ENCODE measurements at places on chromosomes 4 and X. TPM values are rescaled to one million over a fixed set of nuclear protein-coding genes. Genes with fewer than 3 reads are reported as not detected.
A peak's percentile ranks its signal among the peaks of the same experiment; 100 is the strongest.

CENPVL2 gene
- not detected for total RNA-seq

DNA sequence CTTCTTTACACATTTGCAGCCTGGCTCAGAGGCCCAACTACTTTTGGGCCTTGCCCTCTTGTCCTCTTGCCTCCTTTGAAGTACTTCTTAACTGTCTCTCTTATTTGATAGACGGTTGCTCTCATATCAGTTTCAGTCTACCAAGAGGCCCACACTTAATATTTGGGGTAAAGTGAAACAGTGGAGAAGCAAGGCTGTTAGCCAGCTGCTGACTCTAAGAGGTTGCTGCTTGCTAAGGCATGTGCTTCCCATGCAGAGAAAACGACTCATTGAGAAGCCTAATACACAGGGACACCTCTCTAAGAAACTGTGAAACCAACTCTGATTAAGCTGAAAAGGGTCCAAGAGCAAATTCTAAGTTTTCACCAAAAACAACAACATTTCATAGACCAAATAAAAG lies 94.6 kb downstream of the PPP3CA start:
- no peak for DNase-seq
- H3K27me3 ChIP-seq: no peaks in the 10 kb centered on the region
- H3K4me3 ChIP-seq: no peak overlapping the region
- H3K4me1 ChIP-seq: peaks cover 32% of the 10 kb centered on the region

DRP2 gene
- 204 TPM for total RNA-seq

DNA sequence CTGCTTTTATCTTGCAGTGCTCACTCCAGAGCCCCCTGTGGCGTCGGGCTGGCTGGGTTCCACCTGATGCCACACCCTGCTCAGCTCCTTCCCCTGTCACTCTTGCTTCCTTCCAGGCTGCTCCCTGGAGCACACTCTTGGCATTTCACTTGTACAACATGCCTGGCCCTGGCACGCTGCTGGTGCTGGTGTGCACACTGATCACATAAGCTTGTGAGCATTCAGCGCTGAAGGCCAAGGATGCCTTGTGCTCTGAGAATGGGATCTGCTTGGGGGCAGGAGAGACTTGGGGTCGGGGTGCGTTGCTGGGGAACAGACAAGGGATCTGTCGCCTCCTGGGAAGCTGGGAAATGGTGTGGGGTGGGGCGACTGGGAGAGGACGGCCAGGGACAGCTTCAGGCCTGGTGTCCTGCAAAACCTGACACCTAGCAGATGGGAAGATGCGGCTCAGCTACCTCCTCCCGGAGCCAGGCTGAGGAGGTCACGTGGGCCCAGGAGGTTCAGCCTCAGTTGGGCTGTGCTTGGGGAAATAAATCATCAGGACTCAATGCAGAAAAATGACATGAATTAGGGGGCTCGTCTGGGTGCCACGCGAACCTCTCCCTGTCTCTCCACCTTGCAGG lies 108.5 kb downstream of the PHKA2 start:
- no peak overlapping the region for H3K27ac ChIP-seq
- no peaks in the 10 kb centered on the region for H3K36me3 ChIP-seq
- DNase-seq: no peak

- no peak overlapping the region for H3K27ac ChIP-seq
- no peaks in the 10 kb centered on the region for H3K36me3 ChIP-seq
- peaks cover 22% of the 10 kb centered on the region for H3K4me1 ChIP-seq
- H3K27me3 ChIP-seq: no peaks in the 10 kb centered on the region
- no peak overlapping the region for H3K4me3 ChIP-seq
Observed at GRCh38 chrX:57902633-57903032, 7.6 kb downstream of the ZXDA start.

GRCh38 chr4:157572284-157572683 lies 351.8 kb downstream of the GRIA2 start:
- H3K4me3 ChIP-seq: no peak overlapping the region
- no peak overlapping the region for H3K27ac ChIP-seq
- no peaks in the 10 kb centered on the region for H3K36me3 ChIP-seq
- H3K4me1 ChIP-seq: no peaks in the 10 kb centered on the region
- H3K27me3 ChIP-seq: no peaks in the 10 kb centered on the region

- no peak overlapping the region for H3K4me3 ChIP-seq
- peaks cover 28% of the 10 kb centered on the region for H3K27me3 ChIP-seq
- H3K36me3 ChIP-seq: no peaks in the 10 kb centered on the region
- no peak overlapping the region for H3K27ac ChIP-seq
- DNase-seq: no peak
Observed at GRCh38 chrX:71938371-71938770, 27.7 kb downstream of the NHSL2 start.

- H3K4me3 ChIP-seq: no peak overlapping the region
- peak; percentile 57 for DNase-seq
- peaks cover 28% of the 10 kb centered on the region for H3K36me3 ChIP-seq
- H3K27me3 ChIP-seq: no peaks in the 10 kb centered on the region
- H3K4me1 ChIP-seq: no peaks in the 10 kb centered on the region
Observed at GRCh38 chr4:87092389-87093141, 127.9 kb downstream of the KLHL8 start.

RGN gene
- 2.5 TPM for total RNA-seq

GRCh38 chrX:19293606-19294325 lies 50.0 kb upstream of the PDHA1 start:
- H3K27me3 ChIP-seq: no peaks in the 10 kb centered on the region
- no peak overlapping the region for H3K27ac ChIP-seq
- no peak overlapping the region for H3K4me3 ChIP-seq
- no peaks in the 10 kb centered on the region for H3K36me3 ChIP-seq
- DNase-seq: no peak

DNA sequence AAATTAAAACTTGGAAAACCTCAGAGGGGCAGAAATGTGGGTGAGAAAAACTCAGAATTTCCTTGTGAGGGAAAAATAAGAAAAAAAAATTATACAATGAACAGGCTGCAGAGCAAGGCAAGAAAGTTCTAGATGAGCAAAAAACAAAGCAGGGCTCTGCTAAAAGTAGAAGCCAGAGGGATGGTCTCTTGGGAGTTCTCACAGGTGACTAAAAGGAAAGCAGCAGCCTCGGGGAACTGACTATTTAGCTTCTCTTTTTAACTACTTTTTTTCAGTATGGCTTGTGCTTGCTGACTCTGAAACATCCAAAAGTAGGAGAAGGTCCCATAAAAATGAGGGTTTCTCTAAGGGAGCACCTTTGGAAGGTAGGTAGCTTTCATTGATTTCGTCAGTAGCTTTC lies 36.4 kb downstream of the PCDH19 start:
- no peaks in the 10 kb centered on the region for H3K36me3 ChIP-seq
- H3K4me3 ChIP-seq: no peak overlapping the region
- DNase-seq: no peak
- H3K27ac ChIP-seq: no peak overlapping the region
- no peaks in the 10 kb centered on the region for H3K4me1 ChIP-seq

SNCA gene
- 84.3 TPM for total RNA-seq

- H3K27me3 ChIP-seq: no peaks in the 10 kb centered on the region
- H3K4me1 ChIP-seq: peaks cover 23% of the 10 kb centered on the region
- DNase-seq: no peak
- no peak overlapping the region for H3K4me3 ChIP-seq
Observed at GRCh38 chr4:38069271-38069760, 109.1 kb downstream of the PTTG2 start.

- no peak overlapping the region for H3K4me3 ChIP-seq
- no peaks in the 10 kb centered on the region for H3K27me3 ChIP-seq
- H3K4me1 ChIP-seq: peaks cover 38% of the 10 kb centered on the region
- H3K27ac ChIP-seq: no peak overlapping the region
- H3K36me3 ChIP-seq: no peaks in the 10 kb centered on the region
- no peak for DNase-seq
Observed at GRCh38 chr4:145505995-145506394, 24.3 kb downstream of the SMAD1 start.

GRCh38 chrX:22467571-22467970 lies 194.9 kb downstream of the CBLL2 start:
- H3K36me3 ChIP-seq: no peaks in the 10 kb centered on the region
- no peaks in the 10 kb centered on the region for H3K27me3 ChIP-seq

- H3K27me3 ChIP-seq: no peaks in the 10 kb centered on the region
- DNase-seq: no peak
- H3K27ac ChIP-seq: no peak overlapping the region
- H3K4me1 ChIP-seq: no peaks in the 10 kb centered on the region
Observed at GRCh38 chr4:111542056-111542455, 603.2 kb upstream of the FAM241A start.

- H3K36me3 ChIP-seq: no peaks in the 10 kb centered on the region
- H3K4me1 ChIP-seq: no peaks in the 10 kb centered on the region
- H3K4me3 ChIP-seq: no peak overlapping the region
- peak; percentile 12 for DNase-seq
Observed at GRCh38 chr4:16443504-16444088, 217.3 kb upstream of the TAPT1 start.

SLC34A2 gene
- total RNA-seq: not detected

DNA sequence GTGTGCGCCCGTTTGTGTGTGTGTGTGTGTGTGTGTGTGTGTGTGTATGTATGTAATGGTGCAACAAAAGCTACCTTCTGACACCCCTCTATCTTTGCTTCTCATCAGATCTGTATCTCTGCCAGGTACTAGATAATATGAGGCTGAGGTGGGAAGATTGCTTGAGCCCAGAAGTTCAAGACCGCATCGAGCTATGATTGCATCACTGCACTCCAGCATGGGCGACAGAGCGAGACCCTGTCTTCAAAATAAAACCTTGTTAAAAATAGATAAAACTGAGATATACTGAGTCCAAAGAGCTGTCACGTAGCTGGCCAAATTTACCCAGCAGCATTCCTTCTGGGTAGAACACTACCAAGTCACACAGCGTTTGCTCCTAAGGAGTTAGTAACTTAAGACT lies 18.4 kb downstream of the NLGN4X start:
- H3K27ac ChIP-seq: no peak overlapping the region
- no peak overlapping the region for H3K4me3 ChIP-seq
- DNase-seq: no peak
- no peaks in the 10 kb centered on the region for H3K4me1 ChIP-seq
- H3K27me3 ChIP-seq: no peaks in the 10 kb centered on the region
- H3K36me3 ChIP-seq: no peaks in the 10 kb centered on the region

JAKMIP1 gene
- 0.66 TPM for total RNA-seq

DNA sequence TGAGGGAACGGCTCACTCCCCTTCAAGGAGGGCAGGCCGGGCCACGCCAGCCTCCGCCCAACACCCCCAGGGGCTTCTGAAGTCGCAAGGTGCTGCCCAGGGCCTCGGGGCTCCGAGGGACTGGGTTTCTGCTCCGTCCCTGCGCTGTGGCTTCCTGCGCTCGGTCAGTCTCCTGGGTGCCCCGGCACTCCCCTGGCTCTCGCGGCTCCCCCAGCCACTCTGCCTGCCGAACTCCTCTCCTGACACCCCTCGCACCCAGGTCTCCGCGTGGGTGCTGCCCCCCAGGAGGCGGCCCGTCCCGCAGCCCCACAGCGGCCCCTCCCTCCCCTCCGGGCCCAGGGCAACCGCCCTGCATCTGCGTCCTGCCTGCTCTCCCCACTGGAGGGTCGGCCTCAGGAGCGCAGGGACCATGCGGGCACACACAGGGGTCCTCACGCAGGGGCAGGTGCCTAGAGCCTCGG lies 151.9 kb downstream of the AFAP1 start:
- H3K27ac ChIP-seq: no peak overlapping the region
- no peak for DNase-seq
- no peaks in the 10 kb centered on the region for H3K27me3 ChIP-seq
- H3K4me1 ChIP-seq: no peaks in the 10 kb centered on the region
- H3K4me3 ChIP-seq: no peak overlapping the region
